Activated CD4-positive, alpha-beta T cell treated with anti-CD3 and anti-CD28 coated beads for 36 hours (primary cell): ENCODE measurements at places on chromosomes 3 and 15. TPM values are rescaled to one million over a fixed set of nuclear protein-coding genes. Genes with fewer than 3 reads are reported as not detected.

GRCh38 chr3:169384573-169384972, 278.9 kb downstream of the MECOM start:
- no peak for DNase-seq

The CPNE9 gene
- total RNA-seq, result 0.30 TPM

GRCh38 chr3:71026634-71027578, 556.6 kb downstream of the FOXP1 start:
- DNase-seq, result no peak

DNA sequence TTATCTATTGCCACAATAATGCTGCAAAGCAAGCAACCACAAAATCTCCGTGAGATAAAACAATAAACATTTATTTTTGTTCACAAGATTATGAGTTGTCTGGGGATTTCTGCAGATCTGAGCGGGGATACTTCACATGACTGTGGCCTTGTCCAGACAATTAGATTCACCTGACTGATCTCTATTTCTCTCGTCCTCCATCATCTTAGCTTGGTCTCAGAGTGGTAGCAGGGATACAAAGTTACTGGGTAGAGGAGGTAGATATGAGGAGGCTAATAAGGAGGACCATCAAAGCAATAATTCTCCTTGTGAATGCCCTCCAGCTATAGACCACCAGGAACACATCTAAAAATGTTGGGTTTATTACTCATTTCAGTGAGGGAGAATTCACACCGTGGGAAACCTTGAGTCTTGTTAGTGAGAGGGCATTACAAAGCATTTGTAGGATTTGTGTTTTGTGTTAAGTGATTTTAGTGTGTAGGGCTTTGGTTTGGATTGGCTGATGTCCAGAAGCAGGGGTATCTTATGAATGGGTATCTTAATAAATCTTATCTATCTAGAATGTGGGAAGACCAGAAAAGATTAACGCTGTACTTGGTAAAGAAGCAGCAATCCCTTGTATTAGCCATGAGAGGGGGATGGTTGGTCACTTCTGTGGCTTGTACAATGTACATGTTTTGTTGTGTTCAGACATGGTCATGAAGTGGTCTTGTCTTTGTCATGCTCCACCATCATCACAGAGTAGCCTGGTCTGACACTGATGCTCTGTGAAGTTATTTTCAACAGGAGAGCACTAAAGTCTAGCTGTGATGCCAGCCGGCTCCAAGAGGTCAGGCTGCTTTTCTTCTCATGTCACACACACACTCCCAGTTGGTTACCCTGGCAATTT, 287.6 kb upstream of the STT3B start:
- no peak for DNase-seq

GRCh38 chr3:190396001-190396400, 8.0 kb downstream of the CLDN16 start:
- no peak for DNase-seq

- DNase-seq, result no peak
Observed at GRCh38 chr3:159829056-159829455, 159.6 kb upstream of the IL12A start.

GRCh38 chr15:61364871-61365270, 135.8 kb upstream of the RORA start:
- no peak for DNase-seq

GRCh38 chr15:76206325-76206976, 104.8 kb downstream of the ETFA start:
- no peak for DNase-seq

The ACAD11 gene
- 16.9 TPM for total RNA-seq

DNA sequence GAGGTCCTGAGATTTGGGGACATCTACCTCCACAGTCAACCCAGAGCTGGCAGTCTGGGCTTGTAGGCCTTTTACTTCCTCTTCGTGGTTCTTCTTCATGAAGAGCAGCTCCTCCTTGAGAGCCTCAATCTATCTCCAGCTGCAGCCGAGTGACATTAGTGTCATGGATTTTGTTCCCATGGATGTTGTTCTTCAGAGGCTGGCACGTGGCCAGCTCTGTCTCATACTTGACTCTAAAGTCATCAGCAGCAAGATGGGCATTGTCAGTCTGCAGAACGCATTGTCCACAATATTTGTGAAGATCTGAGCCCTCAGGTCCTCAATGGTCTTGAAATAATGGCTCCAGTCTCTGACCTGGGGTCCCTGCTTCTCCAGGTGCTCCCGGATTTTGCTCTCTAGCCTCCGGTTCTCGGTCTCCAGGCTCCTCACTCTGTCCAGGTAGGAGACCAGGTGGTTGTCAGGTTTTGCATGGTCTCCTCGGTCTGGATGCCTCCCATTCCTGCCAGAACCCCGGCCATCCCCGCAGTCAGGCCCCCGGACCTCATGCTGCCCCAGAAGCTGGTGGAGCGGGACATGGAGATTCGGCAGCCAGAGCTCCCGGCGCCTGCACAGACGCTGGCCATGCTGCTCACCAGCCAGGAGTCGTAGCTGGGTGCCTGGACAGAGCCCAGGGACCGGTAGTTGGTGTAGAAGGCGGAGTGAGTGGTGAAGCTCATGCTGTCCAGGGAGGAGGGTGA, 3.4 kb upstream of the CCNL1 start:
- no peak for DNase-seq

The SLC2A2 gene
- not detected for total RNA-seq

DNA sequence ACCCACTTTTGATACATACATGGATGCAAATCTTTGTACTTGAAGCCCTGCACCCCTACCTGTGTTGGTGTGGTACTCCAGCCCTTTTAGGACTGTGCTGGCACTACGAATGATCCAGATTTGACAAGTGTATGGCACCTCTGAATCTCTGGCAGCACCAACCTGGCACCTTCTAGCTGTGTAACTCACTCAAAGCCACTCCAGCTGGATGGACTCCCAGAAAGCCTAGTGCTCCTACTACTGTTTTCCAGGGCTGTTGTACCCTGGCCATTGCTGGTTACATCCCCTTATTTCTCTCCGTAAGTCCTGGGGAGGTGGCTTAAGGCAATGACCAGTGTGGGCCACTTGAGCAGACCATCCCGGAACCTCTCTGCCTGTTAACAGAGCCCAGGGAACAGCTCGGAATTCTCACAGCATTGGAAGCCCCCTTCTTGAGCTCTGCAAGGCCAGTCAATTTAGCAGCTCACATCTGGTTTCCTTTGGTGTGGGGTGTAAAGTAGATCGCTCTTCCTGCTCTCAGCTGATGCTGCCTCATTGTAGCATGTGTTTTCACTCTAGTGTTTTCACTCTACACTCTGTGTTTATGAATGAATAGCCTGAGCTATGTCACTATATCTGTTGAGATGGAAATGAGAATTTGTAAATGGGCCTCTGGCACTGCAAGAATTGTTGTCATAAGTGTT, 12.2 kb downstream of the CALML4 start:
- DNase-seq, result no peak

The DUOXA2 gene
- total RNA-seq, result not detected

The CLSTN2 gene
- total RNA-seq, result not detected

- no peak for DNase-seq
Observed at GRCh38 chr3:143576568-143577270, 271.5 kb downstream of the SLC9A9 start.

GRCh38 chr3:129031476-129032215, 28.9 kb upstream of the GP9 start:
- no peak for DNase-seq

The PDIA5 gene
- total RNA-seq, result 19.5 TPM

DNA sequence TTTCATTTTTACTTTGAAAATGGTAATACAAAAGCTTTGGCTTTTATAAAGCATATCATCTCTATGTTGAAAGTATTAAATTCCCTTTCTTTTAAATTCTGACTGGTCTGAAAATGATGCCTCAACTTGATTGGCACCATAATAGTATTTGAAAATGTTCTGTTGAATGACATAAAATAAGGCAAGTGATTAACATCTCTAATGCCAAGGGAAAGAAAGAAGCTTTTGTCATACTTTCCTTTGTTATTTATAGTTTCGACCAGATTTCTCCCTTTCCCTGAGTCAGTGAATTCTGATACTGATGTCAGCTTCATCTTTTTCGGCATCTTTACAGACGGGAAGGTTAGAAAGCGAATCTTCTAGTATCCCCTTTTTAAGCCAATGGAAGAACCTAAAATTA, 3.4 kb upstream of the AP4E1 start:
- no peak for DNase-seq

- no peak for DNase-seq
Observed at GRCh38 chr3:62361824-62362223, 11.5 kb downstream of the FEZF2 start.

GRCh38 chr3:30659270-30660130, 53.1 kb downstream of the TGFBR2 start:
- no peak for DNase-seq
